DMS79 treated with DMSO at 0.1 percent for 48 hours (cell line): ENCODE measurements at places on chromosomes 5 and 9.

GRCh38 chr5:34608859-34609648 lies 47.1 kb upstream of the RAI14 start:
- peak; percentile 49 for DNase-seq

DNA sequence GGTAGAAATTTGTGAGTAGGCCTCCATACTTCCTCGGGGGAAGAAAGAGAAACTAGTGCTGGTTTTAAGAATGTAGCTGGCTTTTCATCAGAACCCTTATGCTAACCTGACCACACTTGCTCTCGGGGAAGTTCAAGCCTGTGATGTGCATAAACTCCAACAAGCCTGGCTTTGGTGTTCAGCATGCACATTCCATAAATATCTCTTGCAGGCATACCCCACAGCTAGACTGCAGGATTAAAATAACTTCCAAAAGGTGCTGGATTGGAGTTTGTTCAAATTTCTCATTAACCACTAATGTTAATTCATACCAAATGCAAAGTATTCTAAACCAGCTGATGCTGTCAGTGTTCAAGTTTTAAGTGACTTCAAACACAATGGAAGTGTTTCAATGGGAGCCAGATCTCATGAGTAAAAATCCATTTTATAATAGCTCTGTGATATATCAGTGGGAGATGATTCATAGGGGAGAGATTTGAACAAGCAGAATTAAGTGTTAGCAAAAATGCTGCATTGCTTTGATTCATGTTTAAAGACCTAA lies 79.4 kb downstream of the NPR3 start:
- DNase-seq: no peak

GRCh38 chr9:103361906-103362305 lies 366.8 kb downstream of the CYLC2 start:
- no peak for DNase-seq

DNA sequence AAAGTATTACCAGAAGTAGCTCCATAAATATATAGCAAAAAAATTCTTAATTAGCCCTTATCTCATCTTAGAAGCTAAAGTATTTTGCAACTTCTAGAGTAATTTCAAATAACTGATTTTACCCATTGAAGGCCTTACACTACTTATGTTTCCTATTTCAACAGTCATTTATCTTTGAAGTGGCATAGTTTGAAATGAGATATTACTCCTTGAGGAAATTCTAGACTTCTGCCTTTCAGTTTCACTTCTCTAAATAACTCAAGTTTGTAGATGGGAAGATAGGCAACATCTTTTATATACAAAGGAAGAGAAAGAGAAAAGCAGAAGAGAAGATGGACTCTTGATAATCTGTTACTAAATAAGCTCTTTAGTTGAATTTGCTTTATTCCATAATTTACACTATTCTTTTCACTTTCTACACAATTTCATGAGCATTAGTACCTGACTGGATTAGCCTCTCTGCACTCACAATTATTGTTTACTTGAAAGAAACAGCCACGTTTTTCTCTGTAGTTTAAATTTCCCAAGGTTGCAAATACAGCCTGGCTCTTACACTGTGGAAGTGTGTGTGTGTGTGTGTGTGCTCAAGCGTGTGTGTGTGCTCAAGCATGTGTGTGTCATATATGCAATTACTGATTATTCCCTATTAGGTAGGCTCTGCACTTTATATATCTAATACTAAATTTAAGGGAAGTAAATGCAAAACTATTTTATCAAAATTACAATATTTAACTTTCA lies 60.6 kb upstream of the EMB start:
- no peak for DNase-seq

DNA sequence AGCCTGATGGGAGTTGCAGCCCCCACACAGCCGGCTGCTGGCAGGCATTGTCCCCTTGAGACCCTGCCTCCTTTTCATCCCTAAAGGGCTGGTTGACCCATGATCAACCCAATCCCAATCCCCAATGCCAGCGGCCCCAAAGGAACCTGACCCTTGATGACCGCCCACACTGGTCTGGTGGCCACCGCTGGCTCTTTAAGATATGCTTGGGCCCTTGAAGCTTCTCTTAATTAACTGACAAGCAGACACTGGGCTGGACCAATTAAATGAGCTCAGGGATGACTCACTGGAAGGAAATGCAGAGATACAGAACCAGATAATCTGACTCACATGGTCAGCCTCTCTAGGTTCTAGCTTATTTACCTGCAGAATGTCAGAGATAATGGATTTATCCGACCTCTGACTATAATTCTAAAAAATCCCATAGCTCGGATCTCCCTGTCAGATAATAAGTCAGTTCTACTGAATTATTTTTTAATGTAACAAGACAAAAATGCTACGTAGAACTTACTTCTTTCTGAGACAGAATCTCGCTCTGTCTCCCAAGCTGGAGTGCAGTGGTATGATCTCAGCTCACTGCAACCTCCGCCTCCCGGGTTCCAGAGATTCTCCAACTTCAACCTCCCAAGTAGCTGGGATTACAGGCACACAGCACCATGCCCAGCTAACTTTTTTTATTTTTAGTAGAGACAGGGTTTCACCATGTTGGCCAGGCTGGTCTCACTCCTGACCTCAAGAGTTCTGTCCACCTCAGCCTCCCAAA lies 11.1 kb upstream of the MLANA start:
- no peak for DNase-seq

DNA sequence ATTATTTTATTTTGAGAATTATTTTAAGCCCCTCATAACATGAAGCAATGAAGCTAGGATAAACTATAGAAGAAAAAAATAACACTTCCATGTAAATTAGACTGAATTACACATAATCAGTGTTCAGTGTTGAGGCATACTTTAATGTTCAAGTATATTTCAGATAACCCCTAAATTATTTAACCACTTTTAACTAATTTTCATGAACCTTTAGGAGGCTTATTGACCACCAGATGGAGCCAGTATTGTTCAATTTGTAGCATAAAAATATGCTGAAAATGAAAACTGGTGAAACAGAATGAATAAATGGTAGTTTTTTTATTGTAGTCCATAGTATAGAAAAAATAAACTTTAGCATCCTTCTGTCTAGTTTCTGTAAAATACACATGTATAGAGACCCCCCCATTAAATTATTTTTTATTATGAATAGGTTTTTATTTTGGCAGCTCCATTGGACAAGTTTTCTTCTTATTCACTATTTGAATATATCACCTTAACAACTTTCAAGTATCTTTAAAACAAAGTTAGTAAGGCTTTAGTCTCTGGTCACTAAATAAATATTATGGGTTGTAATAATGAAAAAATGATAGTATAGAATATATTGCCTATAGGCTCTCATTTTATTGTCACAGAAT lies 190.1 kb downstream of the CWC27 start:
- DNase-seq: no peak

DNA sequence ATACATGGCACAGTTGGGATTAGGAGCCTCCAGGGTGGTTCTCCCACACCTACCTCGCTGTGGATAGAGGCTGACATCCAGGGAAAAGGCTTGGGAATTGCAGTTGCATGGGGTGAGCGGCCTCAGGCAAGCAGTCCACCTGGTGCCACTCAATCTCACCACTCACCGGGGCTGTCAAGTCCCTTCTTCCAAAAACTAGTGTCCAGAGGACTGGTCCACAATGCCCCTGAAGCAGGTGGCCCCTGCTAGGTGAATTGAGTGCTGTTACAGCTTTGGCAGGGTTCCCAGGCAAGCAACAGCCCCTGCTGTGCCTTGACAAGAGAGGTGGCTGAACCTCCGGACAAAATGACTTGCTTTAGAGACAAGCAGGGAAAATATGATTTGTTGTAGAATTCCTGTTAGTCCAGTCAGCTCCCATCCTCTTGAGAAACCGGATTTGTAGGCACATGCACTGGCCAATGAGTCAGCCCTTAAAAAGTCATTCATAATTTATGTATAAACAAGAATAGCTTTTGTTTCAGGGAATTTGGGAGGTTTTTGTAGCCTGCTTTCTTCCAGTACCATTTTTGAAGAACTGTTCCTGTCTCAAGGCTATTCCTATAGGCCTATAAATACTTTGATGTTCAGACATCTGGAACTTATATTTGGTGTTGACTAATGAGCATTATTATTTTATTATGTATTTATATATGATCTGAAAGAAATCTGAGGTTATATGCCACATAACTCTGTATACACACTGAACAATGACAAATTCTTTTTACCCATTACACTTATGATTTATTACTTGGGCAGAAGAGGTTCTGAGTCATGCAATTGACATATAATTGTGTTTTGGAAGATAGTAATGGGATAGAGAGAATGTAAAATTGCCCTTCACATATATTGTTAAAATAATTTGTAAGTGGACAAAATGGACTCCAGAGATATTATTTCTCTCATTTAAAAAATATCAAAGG lies 411.1 kb downstream of the ACTL7B start:
- DNase-seq: peak; percentile 15

GRCh38 chr5:23139338-23140171 lies 286.4 kb upstream of the CDH12 start:
- DNase-seq: no peak

DNA sequence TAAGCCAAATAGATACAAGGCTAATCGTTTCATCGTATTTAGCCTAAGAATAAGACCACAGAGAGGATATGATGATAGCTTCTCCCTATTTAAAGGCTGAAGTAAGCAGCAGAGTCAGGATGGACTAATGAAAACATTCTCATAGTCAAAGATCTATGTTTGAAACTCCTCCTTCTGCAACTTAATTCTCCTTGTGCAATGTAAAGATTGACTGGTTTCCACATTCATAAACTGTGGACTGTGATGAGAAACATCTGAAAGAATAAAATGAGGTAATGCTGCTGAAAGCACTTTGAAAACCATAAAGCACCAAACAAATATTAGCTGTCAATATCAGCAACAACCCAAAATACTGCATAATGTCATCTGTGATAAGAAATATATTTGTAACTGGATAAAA lies 361.9 kb downstream of the CSNK1G3 start:
- no peak for DNase-seq

DNA sequence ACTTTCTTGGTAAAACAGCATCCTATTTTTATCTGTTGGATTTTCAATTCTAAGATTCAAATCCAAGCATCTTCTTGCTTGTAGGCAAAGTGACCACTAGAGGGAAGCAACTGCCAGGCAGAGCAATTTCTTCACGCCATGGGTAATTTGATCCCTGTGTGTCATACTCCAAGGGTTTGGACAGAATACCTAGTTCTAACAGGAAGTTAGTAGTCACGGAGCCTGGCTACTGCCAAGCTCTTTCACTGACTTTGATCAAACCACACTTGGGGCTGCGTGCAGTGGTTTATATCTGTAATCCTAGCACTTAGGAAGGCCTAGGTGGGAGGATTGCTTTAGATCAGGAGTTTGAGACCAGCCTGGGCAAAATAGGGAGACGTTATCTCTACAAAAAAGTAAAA lies 473.6 kb upstream of the TNC start:
- peak; percentile 71 for DNase-seq
